ENCODE measurements at places on chromosomes 1 and 21.
A peak's percentile ranks its signal among the peaks of the same experiment; 100 is the strongest.

DNA sequence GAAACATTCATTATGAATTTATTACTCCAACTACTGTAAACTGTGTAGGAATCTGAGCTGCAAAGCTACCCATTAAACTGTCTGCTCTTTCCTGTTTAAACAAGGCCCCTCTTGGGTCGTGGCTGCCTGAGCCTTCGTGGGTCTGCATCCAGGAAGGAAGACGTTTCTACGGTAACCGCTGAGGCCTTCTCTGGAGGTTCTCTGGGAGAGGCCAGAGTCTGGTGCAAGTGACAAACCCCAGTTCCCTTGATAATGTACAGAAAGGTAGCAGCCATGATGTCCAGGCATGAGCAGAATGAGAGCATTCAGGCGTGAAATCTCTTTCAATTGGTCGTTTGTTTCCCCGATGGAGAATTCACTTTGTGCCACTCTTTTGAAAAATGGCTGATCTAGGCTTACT lies 350.2 kb downstream of the PLPP3 start:
- peak; percentile 54 for DNase-seq

DNA sequence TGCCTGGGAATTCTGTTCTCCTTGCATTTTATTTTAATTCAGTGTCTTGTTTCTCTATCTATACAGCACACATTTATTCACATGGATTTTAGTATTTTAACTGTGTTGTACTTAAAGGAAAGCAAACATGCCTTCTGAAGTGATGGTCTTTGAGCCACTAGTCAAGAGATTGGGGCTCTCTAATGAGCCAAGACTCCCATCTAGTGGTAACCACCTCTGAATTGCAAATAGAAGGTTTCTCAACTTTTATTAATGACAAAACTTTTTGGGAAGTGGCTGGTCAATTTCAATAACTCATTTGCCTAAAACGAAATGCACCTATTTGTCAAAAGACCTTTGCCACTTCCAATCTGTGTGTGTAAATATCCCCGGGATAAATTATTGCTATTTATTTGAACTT lies 199.6 kb downstream of the LTN1 start:
- DNase-seq, result no peak

DNA sequence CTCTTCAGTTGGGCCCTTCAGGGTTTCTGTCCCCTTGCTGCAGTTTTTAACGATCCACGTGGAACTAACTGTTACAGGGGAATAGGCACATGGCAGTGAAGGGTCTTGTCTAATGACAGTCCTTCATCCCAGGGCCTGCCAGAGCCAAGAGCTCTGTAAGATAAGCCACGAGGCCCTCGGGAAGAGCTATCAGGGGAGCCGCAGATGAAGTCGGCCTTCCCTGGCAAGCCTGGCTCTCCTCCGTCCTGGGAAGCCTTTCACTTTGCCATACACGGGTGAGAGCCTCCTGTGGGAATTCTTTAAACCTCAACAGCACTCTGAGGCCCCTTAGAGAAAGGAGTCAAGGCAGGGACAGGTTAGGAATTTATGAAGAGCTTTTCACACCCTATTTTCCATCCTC lies 29.0 kb downstream of the ACP6 start:
- no peak for DNase-seq

GRCh38 chr1:204260601-204261197 lies 46.9 kb upstream of the GOLT1A start:
- no peak for DNase-seq

DNA sequence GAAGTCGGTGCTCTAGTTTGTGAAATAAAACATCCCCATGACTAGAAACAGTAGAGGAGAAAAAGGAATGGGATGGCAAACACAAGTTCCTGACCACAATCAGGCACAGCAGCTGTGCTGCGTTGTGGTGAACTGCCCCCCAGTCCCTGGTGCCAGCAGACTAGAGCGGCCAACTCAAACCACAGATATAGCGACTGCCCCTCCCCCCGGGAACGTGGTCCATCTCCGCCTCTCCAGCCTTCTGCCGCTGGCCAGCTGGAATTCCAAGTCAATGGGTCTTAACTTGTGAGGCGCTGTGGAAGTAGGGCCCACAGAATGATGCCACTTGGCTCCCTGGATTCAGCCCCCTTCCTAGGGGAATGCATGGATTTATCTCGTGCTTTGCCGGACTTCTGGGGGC lies 41.6 kb upstream of the ZNF678 start:
- DNase-seq, result no peak

GRCh38 chr1:33436557-33437285 lies 5.8 kb upstream of the PHC2 start:
- no peak for DNase-seq

GRCh38 chr1:204198348-204199340 lies 2.4 kb upstream of the KISS1 start:
- peak; percentile 48 for DNase-seq
